Hematopoietic multipotent progenitor cell treated with erythropoietin and hydrocortisone succinate and interleukin-3 and kit ligand, for 17 days (in vitro differentiated cells): ENCODE measurements at places on chromosomes 6 and 20.

DNA sequence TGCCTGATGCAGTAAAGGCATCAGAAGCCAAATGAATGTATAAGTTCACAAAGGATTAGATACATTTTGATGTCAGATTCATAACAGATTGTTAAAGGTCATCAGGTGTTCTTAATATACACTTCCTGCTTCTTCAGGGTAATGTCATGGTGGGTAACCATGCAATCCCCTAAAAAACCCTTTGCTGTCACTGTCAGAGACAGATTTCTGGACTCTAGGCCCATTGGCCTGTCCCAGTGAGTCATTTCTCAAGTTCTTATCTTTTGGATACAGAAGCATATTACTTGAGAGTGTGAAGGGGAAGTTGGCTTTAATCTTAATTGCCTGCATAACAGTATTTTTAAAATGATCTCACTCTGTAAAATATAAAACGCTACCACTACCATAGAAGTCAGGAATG, 895.6 kb upstream of the MAP3K7 start:
- no peak for DNase-seq

DNA sequence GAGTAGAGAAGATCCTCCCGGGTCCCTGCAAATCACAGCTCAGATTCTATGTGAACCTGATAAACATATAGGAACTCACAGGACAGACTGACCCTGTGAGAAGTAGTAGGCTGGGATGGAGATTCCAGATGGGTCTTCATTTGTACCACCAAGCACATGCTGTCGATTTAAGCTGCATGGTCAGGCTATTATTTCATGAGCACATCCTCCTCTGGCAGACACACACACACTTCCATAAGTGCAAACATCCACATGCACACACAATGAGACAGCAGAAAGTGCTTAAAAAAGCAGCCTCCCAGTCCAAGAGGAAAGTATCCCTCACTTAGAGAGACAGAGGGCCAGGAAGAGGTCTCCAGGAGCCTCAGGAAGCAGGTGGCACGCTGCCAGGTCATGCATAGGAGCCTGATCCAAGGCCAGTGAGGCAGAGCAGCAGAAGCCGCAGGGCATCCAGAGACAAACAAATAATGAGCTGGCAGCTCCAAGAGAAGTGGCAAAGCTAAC, 131.8 kb downstream of the UNC5CL start:
- DNase-seq: no peak

GRCh38 chr20:62910777-62911497, 15.4 kb downstream of the DIDO1 start:
- DNase-seq: no peak

GRCh38 chr6:109393157-109393885, 11.1 kb upstream of the CD164 start:
- DNase-seq: no peak

- no peak for DNase-seq
Observed at GRCh38 chr6:19209202-19209601, 628.0 kb upstream of the ID4 start.

- DNase-seq: no peak
Observed at GRCh38 chr6:161274898-161275297, 1.0 kb upstream of the AGPAT4 start.

DNA sequence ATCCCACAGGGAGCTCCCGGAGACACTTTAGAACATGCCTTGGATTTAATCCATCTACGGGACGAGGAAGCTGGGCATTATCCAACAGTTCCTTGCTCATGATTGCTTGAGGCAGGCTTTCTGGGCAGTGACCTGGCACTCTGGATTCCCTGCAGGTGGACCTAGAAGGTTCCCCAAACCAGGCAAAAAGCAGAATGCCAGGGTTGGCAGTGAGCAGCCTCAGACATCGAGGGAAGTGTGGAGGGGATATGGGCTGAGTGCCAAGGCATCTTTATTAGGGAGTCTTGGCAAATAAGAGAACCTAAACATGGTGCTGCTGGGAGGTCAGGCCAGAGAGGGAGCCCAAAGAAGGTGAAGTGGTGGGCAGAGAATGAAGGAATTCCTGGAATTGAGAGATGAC, 158.5 kb downstream of the CD83 start:
- no peak for DNase-seq

DNA sequence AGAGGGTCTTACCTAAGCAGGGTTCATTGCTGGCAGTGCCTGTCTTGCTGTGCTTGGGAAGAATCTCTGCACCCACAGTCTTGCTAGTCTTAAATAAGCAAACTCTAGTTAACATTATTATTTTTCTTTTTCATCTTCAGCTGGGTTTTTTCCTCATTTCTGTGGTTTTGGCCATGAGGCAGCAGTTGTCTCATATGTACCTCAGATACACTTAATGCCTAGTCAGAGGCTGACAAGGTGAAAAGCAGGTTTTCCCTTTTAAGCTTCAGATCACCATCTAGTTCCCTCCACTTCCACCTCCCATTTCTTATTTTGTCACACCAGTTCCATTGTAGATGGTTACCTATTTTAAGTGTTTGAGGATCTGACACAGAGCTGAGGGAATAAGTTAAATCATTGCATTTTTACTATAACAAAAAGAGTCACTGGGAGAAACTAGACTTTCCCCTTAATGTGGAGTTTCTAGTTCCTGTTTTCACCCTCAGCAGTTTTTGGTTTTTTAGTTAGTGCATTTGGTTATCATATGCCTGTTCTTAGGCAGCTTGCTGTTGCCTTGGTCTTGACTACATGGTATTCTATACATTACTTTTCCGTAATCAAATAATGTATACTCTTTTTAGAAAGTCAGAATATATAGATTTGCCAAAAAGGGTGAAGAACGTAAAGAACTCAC, 46.0 kb downstream of the AFDN start:
- DNase-seq: no peak
